DMS53 (cell line): ENCODE measurements at places on chromosomes 4 and X.

- DNase-seq, result peak; percentile 27
Measured at GRCh38 chr4:53920116-53920515, 144.3 kb downstream of the CHIC2 start.

DNA sequence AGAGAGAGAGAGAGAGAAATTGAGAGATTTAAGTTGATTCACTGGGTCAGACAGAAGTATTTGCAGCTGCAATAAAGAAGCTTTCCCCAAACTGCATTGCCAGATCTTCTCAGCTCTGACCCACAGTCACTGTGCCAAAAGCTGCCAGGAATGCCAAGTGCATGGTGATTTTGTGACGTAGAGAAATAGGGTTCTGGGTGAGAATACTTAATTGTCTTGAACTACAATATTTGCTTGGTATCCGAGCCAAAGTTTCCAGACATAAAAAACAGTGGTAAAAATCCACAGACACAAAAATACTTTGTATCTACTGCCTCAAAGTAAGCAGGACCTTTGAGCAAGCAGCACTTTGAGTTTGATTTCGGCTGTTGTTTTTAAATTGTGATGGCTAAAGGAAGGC, 331.1 kb downstream of the GRID2 start:
- DNase-seq, result no peak

DNA sequence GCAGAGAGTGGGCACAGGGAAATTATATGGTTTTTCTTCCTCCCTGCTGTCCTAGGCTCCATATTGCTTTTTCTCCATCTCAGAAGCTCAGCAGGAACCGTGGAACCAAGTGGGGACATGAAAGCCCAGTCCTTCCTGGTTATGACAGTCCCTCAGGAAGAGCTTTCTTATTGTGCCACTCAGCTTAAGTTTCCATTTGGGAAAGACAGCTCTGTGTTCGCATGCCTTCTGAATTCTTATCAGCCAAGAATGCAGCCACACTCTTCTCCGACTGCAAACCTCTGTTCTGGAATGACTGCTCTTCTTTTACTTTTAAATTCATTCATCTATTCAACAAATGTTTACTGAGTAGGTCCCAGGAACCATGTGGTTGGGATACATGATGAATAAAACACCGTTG, 58.0 kb upstream of the PPARGC1A start:
- no peak for DNase-seq

GRCh38 chrX:71637253-71637618, 18.9 kb upstream of the CXCR3 start:
- peak; percentile 78 for DNase-seq

GRCh38 chr4:7815981-7816380, 123.7 kb downstream of the AFAP1 start:
- DNase-seq, result no peak

- no peak for DNase-seq
Measured at GRCh38 chr4:47499700-47500099, 14.6 kb downstream of the ATP10D start.

- no peak for DNase-seq
Measured at GRCh38 chrX:105865709-105866108, 43.4 kb downstream of the NRK start.

GRCh38 chr4:6986072-6986780, 56.9 kb upstream of the TADA2B start:
- peak; percentile 86 for DNase-seq

DNA sequence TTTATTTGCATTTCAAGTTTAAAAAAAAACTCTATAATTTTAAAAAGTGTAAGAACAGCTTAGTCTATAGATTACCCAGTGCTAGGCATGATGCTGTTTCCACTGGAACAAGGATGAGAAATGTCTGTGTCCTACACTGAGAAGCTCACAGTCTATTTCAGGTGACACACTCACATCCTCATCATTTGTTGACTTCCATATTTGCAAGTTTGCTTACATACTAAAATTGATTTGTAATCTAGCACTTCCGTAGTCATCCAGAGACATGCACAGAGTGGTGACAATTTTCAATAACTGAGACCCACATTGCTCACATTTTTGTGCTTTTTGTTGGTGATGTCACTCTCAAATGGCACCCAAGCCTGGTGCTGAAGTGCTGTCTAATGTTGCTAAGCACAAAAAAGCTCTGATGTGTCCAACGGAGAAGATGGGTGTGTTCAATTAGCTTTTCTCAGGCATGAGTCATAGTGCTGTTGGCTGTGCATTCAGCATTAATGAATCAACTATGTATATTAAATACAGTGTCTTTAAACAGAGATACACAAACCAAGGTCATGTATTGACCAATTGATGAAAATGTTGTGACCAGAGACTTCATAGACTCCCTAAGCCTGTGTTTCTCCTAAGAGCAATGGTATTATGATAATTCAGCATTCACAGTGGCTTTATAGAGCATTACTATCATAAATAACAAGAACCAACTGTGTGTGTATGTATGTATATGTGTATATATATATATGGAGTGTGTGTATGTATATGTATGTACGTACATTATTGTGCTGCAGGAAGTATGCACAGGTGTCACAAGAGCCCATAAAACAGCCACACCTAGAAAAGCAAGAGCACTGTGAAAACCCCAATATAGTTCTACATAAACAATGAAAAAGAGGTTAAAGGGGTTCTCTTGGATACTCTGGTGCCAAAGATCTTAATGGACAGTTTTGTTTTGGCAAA, 31.2 kb upstream of the VCX3B start:
- DNase-seq, result peak; percentile 19

DNA sequence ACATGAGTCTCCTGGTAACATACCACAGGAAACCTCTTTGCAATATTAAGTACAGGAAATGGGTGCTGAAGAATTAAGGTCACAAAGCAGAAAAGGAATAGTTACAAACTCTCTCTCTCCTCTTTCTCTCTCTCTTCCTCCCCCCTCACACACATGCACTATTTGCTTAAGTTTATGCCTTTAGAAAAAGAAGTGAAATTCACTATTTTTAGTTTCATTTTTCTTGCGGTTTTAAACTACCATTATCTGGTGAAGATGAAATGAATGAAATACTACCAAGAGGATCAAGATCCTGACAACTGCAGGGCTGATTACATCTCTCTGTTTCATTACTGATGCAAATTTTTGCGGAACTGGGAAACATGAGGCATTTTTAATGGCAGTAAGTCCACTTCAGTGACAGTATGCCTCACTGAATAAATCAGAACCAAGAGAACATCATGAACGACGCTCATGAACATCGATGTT, 64.3 kb upstream of the FTHL17 start:
- no peak for DNase-seq

GRCh38 chr4:123288309-123289025, 108.1 kb upstream of the SPRY1 start:
- DNase-seq, result no peak

DNA sequence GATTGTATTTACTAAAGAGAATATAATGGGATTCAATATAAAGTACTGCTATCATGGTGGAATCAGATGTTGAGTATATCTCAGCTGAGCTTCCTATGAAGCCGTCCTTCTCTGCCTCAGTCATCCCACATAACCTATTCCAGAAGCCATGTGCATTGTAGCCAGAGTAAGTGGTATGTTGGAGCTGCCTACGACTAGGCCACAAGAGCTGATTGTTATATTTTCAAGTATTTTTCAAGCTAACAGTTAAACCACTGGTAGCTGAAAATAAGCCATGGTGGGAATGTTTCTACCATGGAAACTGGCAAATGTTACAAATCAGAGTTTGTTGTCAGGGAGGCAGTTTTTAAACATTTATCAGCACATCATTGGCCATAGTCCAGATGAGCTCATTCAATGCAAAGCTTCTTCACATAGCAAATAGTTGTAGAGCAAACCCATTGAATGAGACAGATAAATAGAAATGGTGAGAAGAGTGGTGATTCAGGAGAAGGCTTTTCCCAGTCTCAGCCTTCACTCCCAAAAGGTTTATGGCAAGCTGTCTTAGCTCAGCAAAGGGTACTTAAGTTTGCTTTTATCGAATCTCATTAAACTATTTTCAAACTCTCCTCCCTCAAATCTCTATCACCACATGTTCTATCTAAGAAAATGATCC, 436.4 kb downstream of the PCDH19 start:
- peak; percentile 53 for DNase-seq

DNA sequence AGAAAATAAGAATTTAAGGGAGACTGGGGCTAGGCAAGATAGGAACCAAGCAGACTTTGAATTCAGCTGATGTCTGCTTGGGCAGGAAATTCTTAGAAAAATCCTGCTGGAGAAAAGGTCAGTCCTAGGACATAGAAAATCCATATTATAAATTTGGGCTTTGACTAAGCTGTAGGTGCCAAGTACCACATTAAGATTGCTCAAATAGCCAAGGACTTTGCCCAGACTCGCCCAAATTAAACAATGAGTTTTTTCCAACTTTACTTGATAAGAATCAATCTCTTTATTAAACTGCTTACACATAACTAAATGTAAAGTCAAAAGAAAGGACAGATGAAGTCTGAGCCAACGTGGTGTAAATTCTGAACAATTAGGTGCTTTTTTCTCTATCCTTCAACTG, 95.4 kb downstream of the FUNDC1 start:
- no peak for DNase-seq

DNA sequence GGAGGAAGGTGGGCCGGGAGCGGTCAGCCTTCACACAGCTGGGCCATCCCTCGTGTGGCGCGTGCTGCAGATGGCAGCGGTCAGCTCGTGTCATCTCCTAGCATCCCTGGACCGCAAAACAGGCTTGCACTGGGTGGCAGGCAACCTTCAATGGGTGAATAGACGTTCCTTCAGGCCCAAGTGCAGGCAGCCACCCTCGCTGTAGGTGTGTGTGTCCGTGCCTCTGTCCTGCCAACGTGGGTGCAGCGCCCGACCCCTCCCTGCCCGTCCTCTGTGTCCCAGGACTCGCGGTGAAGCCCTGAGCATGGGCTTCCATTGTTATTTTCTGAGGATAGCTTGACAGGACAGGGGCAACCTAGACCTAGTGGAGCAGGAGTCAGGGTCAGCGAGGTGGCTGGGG, 79.8 kb upstream of the STOX2 start:
- DNase-seq, result no peak

- no peak for DNase-seq
Measured at GRCh38 chr4:47915378-47915777, 995 bp upstream of the NFXL1 start.

GRCh38 chrX:104112326-104112951, at the start of gene ZCCHC18:
ZCCHC18 (plus strand) TSS chrX:104112523; CDS start chrX:104114112, 1,589 bp downstream.
- DNase-seq, result peak; percentile 82
